RKO (cell line): ENCODE measurements at places on chromosomes 12 and 14.

DNA sequence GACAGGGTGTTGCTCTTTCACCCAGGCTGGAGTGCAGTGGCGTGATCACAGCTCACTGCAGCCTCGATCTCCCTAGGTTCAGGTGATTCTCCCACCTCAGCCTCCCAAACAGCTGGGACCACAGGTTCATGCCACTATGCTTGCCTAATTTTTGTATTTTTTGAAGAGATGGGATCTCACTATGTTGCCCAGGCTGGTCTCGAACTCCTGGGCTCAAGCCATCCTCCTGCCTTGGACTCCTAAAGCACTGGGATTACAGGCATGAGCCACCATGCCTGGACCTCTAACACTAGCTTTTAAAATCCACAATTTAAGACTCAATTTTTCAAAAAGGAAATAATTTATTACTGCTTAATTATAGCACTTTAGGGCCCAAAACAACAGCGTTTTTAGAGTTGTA is 107.9 kb downstream of the TRAFD1 start:
- no peak for DNase-seq

DNA sequence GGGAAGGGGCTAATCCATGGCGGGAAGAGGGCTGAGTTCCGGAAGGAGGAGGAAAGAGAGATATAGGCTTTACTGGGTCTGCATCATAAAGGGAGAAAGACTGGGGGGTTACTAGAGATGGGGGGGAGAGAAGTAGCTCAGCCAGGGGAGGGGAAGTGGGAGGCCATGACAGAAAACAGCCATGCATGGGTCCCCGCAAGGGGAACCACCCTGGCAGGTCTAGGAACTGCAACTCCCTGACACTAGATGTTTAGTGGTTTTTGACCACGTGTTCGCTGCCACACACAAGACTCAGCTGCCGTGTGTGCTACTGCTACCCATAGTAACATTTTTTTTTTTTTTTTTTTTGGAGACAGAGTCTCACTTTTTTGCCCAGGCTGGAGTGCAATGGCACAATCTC is 145.0 kb downstream of the RIMBP2 start:
- no peak for DNase-seq

DNA sequence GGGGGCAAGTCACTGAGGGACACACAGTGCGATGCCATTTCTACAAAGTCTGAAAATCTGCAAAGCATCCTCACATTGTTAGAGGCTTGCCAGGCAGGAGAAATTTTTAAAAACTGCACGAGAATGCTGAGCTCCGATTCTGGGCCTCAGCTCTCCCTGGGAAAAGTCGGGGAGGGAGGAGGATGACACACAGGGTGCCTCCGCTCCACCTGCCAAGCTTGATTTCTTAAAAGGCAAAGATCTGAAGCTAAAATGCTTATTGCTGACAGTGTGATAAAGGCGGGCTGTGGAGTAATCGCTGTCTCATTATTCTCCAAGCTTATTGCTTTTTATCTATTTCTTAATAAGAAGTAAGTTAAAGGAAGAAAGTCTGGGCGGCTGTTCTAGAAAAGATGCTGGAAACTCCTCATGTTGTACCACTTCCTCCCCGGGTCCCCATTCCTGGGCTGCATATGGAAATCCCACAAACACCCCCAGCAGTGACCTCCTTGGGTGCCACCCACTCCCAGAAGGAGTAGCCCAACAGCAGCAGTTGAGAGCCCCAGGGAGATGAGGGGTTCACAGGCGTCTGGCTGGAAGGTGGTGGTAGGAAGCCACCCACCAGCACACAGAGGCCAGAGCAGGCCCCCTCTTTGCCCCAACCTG is 55.0 kb downstream of the CCDC85C start:
- no peak for DNase-seq

- no peak for DNase-seq
These were observed 142.5 kb downstream of the SAMD4A start for GRCh38 chr14:54709444-54709843.

DNA sequence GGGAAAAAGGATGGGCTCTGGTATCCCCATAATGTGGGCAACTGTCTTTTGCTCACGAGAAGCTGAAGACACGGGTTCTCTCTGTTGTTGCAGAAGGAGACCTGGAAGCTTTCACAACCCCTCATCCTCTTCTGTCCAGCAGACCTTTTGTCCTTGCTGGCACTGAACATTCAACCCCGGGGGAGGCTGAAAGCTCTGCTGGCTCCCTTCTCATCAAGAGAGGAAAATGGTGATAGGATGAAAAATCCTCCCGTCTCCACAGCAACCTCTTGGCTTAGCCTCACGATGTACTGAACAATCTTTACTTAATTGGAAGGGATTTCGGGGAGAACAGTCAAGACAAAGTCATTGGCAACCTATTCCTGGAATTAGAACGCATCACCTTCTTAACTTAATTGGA is 39.0 kb downstream of the ELK3 start:
- no peak for DNase-seq

DNA sequence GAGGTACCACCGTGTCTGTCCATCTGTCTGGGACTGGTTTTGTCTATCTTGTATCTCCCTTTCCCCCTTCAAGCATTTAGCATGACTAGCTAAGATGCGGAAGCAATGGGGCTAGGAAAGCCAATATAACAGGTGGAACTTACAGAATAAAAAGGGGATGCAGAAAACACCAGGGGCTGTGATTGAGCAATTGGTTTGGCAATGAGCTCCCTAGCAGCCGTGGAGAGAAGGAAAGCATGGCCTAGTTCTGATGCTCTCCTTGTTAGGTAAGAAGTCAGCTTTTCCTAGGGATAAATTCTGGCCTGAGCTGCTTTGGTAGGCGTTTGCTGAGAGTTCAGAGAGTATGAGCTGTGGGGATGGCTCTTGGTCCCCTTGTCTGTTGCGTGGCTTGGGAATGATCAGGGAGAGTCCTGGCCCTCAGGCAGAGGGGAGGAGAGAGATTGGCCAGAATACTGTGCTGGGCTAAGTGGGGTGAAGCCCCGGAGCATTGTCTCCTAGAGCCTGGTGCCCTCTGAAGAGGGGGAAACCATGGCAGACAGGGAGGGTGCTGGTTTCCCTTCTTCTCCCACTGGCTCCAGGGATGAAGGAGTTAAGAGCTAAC is 7.1 kb downstream of the SETD1B start:
- no peak for DNase-seq

DNA sequence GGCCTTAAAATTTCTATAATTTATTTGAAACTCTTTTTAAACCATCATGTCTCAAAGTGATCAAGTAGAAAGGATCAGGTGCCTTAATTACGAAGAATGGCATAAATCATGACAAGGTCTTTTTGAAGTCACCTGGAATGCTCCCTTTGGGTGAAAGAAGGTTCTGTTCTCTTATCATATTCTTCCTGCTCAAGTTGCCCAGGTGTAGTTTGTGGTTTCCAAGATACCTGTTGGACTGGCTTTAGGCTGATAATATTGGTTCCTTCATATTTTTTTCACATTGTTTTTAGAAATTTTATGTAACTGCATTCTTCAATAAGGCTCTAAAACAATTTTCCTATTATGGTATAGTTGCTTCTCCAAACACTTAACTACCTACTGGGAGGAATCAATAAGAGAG is 29.2 kb downstream of the RASSF3 start:
- DNase-seq: no peak

DNA sequence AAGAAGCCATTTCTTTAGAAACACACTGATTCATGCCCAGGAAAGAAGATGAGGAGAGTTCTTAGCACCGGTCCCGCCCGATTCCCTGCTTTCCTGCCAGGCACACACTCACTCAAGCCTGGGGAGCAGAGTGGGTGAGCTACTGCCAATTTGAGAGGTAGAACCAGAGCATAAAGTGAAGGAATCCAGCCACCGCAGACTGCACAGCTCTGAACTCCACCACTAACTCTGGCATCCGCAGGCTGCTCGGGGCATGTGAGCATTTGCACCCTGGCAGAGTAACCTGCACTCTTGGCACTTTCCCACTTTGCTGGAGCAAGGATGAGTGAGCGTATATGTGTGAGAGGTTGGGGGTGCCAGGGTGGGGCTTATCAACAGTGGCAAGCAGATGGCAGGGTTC is 4.0 kb upstream of the SYNDIG1L start:
- no peak for DNase-seq

- no peak for DNase-seq
These were observed 144.6 kb downstream of the RAD51B start for GRCh38 chr14:67963960-67964812.

DNA sequence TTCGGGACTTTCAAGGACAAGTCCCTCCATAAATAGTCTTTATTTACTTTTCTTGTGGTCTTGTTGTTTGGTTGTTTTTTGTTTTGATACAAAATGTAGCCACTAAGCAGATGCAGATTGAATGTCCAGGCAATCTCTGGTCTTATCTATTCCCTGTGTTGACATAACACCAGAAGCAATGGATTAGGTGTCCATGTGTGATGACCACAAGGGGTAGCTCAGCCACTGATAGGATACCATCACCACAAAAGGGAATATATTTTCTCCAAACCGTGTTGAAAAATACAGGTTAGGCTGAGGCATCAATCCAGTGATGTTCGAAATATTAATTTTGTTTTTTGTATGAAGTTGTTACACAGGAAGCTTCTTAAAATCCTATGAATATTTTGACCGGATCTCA is 196.3 kb downstream of the EPS8 start:
- DNase-seq: no peak

- no peak for DNase-seq
These were observed 8.0 kb upstream of the MGP start for GRCh38 chr12:14893506-14894250.

DNA sequence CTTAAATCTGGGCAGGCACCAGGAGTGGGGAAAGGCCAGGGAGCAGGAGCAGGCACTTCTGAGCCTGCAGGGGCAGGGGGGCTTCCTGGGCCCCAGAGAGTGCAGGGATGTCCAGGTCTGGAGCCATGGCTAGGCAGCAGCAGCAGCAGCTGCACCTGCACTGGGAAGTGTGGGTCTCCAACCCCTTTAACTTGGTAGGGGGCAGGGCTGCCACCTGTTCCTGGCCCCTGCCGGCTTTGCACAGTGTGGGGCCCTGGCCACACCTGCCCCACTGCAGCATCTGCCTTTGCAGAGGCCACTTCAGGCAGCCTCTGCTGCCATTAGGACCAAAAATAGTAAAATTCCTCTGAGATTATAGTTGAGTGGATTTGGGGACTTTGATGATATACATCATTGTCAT is 138.5 kb downstream of the SLC16A7 start:
- no peak for DNase-seq

GRCh38 chr12:124388679-124389137 is 93.8 kb downstream of the RFLNA start:
- no peak for DNase-seq

- DNase-seq: peak; percentile 47
These were observed 308.1 kb downstream of the RPAP3 start for GRCh38 chr12:47397664-47398281.

- DNase-seq: no peak
These were observed 263.9 kb upstream of the RGS6 start for GRCh38 chr14:71668186-71668912.

- no peak for DNase-seq
These were observed 14.2 kb downstream of the STON2 start for GRCh38 chr14:81385886-81386285.

DNA sequence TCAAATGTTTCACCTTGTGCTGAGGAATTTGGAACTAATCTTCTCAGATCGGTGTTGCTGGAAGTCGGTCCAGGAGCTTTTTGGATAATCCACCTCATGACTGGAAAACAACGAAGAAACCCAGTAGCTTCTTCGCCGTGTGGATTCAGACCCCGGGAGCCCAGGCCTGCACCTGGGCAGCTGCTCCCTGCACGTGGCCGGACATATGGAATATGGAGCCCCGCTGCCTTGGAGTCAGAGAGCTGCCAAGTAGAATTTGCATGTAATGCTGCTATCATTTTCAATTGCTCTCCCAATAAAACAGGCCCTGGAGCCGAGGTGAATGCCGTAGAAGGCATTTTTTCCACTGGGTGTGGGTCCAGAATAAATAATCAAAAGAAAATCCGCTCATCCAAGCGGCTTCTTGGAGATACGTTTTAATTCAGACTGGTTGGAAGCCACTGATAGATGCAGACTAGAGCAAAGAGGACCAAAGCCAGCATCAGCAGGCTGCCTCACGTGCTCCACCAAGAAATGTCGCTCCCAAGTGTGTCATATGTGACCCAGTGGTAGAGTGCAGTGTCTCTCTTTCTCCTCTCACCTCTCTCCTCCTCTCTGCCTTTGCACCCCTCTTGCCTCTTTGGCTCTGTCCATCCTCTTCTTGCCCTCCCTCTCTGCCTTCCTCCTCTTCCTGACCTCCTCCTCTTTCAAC is 115.3 kb downstream of the ZNF664 start:
- DNase-seq: no peak

DNA sequence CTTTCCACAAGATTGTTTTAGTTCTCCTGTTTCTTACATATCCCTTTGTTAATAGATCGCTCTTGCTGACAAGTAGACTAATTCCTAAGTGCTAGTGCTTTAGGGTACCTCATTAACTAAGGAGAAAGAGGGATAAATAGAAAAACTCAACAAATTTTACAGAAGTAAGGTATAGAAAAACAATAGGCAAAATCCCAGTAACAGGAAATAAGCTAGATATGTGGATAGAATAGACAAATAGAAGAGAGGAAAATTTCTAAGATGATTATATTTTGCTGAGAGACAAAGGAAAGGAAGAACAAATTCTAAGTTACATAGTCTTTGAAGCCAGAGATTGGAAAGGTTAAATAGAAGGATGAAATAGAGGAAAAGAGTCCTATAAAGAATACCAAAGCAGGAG is 1.0 kb downstream of the CD69 start:
- no peak for DNase-seq

DNA sequence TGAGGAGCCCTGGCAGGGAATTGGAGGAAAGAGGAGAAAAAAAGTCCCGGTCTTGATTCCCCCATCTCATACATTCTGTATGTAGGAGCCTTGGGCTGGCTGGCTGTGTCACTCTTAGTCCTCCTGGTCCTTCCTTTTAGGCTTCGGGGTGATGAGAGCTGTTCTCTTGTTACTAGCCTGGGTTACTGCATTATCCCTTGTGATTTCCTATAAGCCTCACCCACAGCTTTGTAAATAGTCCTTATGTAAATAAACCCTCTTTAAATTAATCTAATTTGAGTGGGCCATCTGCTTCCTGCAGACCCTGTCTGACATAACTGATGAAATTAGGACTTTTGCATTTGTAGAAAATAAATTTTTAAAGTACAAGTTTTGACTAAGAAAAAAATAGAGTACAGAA is 19.2 kb downstream of the DNM1L start:
- DNase-seq: no peak

GRCh38 chr12:50018968-50019367 is 6.3 kb downstream of the RACGAP1 start:
- peak; percentile 33 for DNase-seq

DNA sequence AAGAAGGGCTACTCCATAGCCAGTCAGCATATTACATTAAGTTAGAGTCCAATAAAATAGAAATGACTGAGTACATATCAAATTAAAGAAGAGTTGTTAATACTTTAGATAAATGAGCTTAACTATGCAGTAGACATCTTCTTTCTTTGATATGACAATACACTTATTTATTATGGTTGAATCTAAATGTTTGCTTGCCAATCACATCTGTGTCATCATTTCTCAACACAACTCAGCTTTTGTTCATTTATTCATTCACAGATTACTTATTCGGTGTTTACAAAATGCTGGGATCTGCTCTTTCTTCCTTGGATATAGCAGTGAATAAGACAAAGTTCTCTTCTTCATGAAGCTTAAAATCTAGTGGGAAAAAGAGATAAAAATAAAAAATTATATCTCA is 614.6 kb upstream of the ATP2B1 start:
- no peak for DNase-seq
